ENCODE measurements at places on chromosomes 3 and 15.

GRCh38 chr3:187744169-187745151 lies 808 bp downstream of the BCL6 start:
- peak; percentile 54 for DNase-seq

- no peak for DNase-seq
These were observed 40.0 kb upstream of the CMSS1 start for GRCh38 chr3:99777708-99778107.

DNA sequence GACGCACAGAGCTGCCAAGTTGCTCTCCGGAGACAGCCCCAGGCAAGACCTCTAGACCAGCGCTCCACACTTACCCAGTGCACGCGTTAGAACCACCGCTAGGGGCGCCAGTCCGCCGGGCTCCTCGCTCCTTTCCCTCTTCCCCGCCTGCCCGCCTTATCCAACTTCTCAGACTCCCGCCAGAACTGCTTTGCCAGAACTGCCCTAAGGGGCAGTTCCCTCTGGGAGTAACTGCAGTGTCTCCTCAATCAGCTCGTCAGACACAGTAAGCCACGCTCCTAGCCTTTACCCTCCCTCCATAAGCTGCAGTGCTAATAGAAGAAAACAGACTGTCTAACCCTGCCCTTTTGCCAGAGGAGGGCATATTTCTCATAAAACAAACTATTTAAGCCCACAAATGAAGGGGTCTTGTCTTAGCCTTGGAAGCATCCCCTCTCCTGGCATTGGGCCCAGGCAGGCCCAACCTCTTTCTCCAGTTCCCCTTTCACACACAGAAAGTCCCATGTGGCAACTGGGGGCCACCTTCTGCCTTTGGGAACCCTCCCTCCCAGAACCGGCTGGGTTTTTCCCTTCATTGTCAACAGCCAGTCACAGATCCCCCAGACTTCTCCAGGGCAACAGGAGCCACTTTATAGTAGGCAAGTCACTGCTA lies 3.7 kb downstream of the BMF start:
- peak; percentile 85 for DNase-seq

- DNase-seq = no peak
These were observed 21.9 kb downstream of the TSC22D2 start for GRCh38 chr3:150429767-150430671.

GRCh38 chr15:73927476-73928240 lies 1.4 kb downstream of the LOXL1 start:
- peak; percentile 65 for DNase-seq

- no peak for DNase-seq
These were observed 6.4 kb downstream of the SUCNR1 start for GRCh38 chr3:151879679-151880415.

GRCh38 chr3:37981348-37981664 lies 9.3 kb upstream of the VILL start:
- DNase-seq = no peak

DNA sequence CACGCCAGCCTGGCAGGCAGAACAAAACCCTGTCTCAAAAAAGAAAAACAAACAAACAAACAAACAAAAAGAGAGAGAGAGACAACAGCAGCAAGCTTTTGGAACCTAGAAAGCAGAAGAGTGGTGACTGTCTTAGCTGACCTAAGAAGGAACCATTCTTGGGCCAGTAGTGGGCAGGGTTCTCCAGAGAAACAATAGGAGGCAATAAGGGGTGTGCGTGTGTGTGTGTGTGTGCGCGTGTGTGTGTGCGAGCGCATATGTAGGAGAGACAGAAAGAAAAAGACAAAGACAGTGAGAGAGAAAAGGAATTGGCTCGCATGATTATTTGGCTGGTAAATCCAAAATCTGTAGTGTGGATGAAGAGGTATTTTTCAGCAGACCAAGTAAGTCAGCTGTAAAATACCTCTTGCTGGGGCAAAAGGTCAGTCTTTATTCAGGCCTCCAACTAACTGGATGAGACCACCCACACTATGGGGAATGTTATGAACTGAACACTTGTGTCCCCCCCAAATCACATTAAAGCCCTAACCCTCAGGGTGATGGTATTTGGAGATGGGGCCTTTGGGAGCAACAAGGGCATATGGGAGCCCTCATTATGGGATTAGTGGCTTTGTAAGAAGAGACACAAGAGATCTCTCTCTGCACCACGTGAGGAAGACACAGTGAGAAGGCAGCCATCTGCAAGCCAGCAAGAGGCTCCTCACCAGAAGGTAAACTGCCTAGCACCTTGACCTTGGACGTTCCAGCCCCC lies 15.1 kb upstream of the BLM start:
- no peak for DNase-seq

DNA sequence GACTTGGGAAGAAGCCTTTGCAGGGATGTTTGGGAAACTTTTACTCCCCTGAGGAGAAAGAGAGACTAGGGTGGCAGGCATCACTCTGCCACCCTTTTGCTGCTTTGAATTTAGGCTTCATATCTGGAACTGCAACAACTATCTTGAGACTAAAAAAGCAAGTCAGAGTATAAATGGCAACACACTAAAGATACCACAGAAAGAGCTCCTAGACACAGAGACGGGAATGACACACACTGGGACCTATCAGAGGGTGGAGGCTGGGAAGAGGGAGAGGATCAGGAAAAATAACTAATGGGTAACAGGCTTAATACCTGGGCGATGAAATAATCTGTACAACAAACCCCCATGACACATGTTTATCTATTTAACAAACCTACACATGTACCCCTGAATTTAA lies 237.8 kb downstream of the FGF12 start:
- no peak for DNase-seq

DNA sequence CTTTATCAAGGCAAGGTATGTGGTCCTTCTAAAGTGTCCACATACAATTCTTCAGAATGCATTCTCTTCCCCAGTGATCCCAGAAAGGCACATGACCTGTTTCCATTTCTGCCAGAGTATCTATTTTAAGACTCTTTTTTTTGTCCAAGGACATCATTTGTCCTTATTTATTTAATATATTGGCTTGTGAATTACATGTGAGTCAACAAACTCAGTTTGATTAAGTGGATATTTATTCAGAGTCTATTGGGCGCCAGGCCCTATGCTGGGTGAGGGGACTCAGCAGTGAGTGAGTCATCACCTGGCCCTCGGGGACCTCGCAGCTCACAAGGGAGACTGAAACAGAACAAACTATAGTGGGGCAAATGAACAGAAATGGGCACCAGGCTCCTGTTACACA lies 136.8 kb downstream of the SNRK start:
- DNase-seq = peak; percentile 16

DNA sequence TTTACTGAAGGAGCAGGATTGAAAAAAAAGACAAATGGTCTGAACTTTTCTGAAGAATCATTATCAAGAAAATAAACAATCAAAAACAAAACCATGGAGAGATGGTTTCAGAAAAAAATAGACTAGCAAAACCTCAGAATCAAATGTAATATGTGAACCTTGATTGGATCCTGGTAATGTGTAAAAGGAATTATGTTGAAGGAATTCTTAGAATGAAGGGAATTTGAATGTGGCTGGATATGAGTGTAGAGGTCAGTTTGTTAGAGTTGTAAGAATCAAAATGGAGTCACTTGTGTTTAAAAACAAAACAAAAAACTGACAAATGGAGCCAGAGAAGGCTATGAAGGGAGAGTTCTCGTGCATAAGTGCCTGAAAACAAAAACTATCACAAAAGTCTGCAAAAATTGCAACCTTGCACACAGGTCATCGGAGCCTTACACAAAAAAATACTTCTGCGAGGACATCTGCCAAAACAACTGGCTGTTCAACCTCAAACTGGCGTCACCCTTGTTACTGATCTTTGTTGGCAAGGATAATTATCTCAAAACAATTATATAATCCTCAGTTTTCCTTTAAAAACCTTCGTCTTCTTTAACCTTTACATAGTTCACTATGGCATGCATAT lies 19.1 kb upstream of the ATP13A3 start:
- peak; percentile 58 for DNase-seq

DNA sequence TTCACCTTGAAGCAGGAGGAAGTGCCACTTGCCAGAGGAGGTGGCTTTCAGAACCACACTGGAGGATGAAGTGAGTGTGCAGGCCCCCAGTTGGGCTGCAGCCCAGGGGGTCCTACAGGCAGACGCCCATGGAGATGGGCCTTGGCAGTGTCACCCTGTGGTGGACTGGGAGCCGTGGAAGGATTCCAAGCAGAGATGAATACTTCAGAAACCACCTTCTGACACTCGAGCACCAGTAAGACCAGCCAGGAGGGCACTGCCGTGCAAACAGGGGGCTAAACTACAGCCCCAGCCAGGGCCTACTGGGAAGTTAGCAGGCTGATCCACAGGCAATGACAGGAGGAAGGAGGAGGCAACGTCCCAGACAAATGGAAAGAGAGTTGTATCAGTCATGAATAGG lies 55.4 kb downstream of the VGLL4 start:
- DNase-seq = no peak

DNA sequence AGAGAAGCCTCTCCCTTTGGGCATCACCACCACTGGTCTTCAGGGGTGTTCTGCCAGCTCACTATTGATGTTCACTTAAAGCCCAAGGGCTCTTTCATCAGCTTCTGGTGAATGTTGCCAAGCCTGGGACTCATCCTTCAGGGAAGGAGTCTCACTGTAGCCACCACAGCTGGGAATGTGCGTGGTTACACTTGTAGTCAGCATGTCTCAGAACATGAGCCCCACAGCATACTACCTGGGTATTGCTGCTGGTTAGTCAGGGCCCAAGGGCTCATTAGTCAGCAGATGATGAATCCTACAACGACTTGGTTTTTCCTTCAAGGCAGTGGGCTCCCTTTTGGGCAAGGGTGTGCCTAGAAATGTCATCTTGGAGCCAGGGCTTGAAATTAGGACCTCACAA lies 412.9 kb downstream of the VGLL3 start:
- no peak for DNase-seq

- no peak for DNase-seq
These were observed 117.9 kb downstream of the LRRC28 start for GRCh38 chr15:99369196-99369595.

- DNase-seq = no peak
These were observed 31.1 kb downstream of the SGO1 start for GRCh38 chr3:20154928-20155327.

DNA sequence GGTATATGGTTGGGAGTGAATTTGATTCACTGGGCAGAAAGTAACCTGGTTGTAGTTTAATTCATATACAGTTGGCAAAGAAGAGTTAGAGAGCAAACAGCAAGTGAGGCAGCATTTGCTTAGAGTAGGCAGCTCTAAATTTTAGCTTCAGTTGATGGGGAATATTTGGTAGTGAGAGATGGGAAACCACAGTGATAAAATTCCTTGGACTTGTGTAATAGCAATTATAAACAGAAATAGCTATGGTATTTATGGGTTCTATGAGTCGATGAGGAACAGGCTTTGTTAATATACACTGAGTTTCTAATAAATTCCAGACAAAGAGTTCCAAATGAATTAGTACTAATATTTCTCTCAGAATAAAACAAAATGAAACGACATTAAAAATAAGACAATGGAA lies 894.0 kb downstream of the ROBO2 start:
- peak; percentile 13 for DNase-seq

GRCh38 chr3:2198776-2199279 lies 100.2 kb downstream of the CNTN4 start:
- DNase-seq = no peak

GRCh38 chr3:188760408-188760807 lies 411.4 kb upstream of the TPRG1 start:
- DNase-seq = peak; percentile 16

DNA sequence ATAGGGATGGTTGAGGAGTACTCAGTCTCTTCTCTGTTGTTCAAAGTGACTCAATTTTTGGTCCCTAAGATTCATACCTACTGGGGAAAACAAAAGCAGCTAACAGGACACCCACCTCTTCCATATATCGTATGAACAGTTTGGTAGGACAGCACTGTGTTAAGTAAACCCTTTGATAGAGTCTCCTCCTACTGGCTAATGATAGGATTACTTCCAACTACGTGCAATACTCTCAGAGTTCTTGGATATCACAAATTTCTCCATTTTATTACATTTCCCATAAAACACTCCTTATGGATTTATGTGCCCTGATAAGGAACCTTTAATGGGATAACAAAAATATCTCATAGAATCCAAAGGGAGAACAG lies 200.2 kb upstream of the GOLGA6L4 start:
- peak; percentile 38 for DNase-seq

GRCh38 chr15:70051948-70052633 lies 45.6 kb downstream of the TLE3 start:
- no peak for DNase-seq

- DNase-seq = no peak
These were observed 311.1 kb upstream of the THBS1 start for GRCh38 chr15:39269821-39270220.

DNA sequence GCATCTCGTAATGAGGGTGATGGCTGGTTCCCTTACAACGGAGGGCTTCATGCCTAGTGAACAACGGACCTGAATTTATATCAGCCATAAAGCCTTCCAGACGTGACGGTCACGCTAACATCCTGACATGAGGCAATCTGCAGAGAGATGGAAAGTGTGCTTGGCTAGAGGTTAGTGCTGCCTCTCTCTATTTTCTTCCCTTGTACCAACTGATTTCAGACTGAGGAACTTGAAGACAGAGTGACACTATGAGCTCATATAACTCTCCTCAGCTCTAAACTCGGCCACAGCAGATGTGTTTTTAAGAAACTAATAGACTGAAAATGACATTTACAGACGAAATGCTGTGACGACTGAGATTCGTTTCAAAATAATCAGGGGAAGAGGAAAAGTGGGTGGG lies 122.4 kb downstream of the XXYLT1 start:
- DNase-seq = no peak

DNA sequence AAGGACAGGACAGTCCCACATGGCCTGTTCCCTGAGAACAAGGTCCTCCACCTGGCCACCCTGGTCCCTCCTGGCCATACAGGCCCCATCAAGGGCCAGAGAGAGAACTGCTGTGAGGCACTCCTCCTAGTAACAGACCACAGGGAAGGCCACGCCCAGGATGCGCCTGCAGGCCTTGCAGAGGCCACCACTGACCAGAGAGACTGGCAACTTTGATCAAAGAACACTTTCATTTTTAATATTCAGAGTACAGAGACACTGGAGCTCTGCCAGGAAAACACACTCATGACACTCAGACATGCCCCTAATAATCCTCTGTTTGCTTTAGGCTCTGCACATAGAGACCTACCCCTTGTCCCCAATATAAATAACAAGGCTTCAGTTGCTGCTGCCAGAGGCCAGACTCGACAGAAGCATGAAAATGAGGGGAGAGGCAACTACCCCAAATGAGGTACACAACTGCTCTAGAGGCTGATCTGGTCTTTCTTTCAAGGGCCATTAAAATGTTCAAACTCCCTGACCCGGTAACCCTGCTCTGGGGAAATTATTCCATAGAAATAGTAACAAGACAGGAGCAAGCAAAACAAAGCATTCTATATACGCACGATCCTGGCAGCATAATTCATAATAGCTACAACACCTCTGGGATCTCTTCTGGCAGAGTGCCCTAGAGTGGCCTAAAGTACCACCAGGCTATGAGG lies 44.8 kb downstream of the CCDC12 start:
- peak; percentile 23 for DNase-seq

- DNase-seq = no peak
These were observed 1.4 kb downstream of the CD200R1 start for GRCh38 chr3:112973325-112974177.

Data from fibroblast of skin of back (primary cell).